ENCODE measurements at places on chromosomes 2 and 18. TPM values are rescaled to one million over a fixed set of nuclear protein-coding genes. Genes with fewer than 3 reads are reported as not detected.

UGT1A9 gene
- total RNA-seq, result not detected

ADRA2B gene
- total RNA-seq, result 0.24 TPM

LGALSL gene
- total RNA-seq, result 0.84 TPM

TXNL1 gene
- total RNA-seq, result 86.8 TPM

IL36G gene
- not detected for total RNA-seq

IL18R1 gene
- total RNA-seq, result 17.9 TPM

GRP gene
- not detected for total RNA-seq

STK16 gene
- 26.1 TPM for total RNA-seq

STARD6 gene
- total RNA-seq, result not detected

CDH2 gene
- not detected for total RNA-seq

ERMN gene
- 0.64 TPM for total RNA-seq

MTCL1 gene
- 1.1 TPM for total RNA-seq

CHRNG gene
- total RNA-seq, result not detected

TMEM198 gene
- total RNA-seq, result 5.2 TPM

- DNase-seq, result no peak
These were observed 74.5 kb downstream of the DTNB start for GRCh38 chr2:25598911-25599310.

GRCh38 chr2:170928036-170928823, 823 bp upstream of the GORASP2 start:
- DNase-seq, result no peak

DNA sequence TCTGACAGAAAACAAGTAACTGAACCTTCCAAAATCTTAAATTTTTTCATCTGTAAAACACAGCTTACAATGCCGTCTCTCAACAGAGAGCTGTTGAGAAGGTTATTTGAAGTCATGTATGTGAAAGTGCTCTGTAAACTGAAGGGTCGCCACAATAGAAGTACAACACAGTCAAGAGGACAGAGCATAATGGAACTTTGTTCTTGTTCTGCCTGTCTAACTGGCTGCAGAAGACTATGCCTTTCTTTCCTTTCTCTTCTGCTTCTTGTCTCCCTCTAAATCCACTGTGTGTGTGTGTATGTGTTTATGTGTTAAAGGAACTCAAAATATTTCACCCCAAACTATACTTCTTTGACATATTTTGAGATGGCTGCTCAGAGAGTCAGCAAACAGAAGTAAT, 365.8 kb upstream of the RND3 start:
- no peak for DNase-seq

DNA sequence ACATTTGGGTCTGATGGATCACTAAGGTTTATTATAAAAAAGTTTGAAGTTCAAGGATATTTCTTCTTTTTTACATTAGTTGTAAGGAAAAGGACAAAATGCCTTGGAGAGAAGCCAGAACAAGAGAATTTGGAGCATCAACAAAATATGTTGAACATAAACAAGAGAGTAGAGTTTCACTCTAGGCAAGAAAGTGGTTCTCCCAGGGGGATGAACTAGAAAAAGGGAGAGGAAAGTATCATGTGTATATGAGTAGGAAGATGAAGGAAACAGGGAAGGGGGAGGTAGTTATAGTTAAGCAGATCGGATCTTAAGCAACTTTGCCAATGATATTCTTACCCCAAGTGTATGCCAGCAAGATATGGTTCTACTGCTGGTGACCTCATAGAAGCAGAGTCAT, 63.8 kb upstream of the GALNT3 start:
- DNase-seq, result no peak

- DNase-seq, result no peak
These were observed 118.3 kb downstream of the CAPN13 start for GRCh38 chr2:30688956-30689401.

DNA sequence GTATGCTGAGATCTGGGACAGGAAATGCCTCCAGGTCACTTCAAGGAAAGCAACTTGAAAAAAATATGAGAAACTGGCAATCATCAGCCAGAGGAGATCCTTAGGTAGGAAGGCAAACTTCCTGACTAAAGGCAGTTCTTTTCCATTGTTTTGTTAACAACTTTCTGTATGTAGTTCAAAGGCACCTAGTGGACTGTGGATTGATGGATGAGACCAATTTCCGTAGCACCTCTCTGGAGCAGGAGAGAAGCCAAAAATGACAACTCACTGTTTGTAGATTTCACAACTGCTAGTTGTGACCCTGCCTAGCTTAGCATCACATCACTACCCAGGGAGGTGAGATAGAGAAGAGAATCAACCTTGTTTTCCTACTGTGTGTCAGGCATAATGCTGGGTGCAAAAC, 21.8 kb upstream of the NOSTRIN start:
- DNase-seq, result no peak

DNA sequence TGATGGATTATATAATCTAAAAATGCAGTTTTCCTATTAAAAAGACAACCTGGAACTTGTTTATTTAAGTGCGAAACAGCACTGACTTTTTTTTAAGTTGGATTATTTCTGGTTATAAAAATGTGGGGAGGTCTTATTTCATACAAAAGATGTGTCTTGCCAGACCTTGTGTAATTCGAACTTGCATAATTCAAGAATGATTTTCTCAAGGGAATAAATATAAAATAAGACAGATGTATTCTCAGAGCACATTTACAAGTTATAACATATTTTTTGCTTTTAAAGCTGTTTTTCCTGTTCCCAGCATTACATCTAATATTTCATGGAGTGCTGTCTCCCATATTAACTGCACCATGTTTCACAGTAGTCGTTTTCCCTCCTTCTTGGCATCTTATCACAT, 263.1 kb downstream of the CDH20 start:
- DNase-seq, result no peak

- no peak for DNase-seq
These were observed 43.0 kb upstream of the PID1 start for GRCh38 chr2:229314117-229314516.

DNA sequence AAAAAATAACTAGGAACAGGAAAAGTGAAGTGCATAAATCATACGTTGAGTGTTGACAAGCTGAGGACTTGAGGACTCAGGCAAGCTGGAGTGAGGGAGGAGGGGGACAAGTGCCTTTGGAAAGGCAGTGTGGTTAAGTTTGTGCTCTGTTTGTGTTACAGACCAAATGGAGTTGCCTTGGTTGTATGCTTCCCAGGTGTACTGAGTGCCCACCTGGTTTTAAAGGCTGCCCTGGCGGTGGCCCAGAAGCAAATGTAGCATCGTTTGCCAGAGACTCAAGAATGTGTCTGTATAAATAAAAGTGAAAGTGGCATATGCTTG, 240.9 kb downstream of the PRKCE start:
- DNase-seq, result no peak

GRCh38 chr2:156147594-156148330, 184.8 kb downstream of the NR4A2 start:
- no peak for DNase-seq

- no peak for DNase-seq
These were observed 183.6 kb downstream of the BABAM2 start for GRCh38 chr2:28074137-28074536.

GRCh38 chr2:652881-653480, 24.2 kb downstream of the TMEM18 start:
- no peak for DNase-seq

DNA sequence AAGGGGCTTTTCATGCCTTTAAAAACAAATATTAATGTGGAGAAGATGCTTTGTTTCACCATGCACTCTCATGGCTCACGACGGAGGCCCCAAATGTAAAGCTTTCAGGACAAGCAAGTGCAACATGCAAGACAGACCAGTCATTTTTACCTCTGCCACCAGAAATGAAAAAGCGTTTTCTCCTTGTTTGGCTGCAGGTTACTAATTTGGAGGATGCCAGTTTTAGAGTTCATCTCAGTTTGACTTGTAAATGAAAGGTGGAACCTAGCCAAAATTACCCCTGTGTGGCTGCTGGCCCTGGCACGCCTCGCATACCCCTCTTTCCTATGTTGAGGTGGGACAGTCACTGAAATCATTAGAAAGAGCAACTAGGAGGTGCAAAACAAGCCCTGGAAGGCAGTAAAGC, 138.6 kb downstream of the BCL2 start:
- DNase-seq, result no peak

DNA sequence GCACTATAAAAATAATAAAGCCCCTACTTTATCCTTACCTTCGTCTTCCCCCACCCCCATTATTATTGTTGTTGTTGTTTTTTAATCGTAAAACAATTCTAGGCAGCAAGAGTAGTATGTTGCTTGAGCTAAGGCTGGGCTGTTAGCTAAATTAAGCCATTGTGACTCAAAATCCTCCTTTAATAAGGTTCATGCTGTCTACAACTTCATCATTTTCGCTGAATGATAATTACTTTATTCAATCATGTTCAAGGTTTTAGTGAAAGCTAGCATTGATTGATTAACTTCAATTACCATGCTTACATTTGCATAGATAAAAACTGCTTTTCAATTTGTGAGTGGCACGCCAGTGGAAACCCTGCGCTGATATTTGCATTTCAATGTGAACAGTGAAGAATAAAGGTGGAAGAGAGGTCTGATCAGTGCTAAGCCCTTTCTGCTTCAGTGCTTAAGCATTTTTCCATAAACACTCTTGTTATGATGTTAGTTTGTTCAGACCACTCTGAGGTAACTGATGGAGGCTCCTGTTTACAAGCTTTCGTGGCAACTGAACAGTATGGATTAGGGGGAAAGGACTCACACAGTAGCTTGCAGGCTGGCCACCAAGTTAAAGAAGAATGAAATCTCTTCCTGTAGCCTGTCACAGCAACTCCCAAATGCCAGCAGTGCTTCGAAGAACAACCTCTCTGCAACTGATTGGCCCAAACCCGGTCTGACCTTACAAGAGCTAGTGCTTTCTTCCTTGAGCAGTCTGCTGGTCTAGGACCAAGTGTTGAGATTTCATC, 156.8 kb downstream of the GPD2 start:
- no peak for DNase-seq

DNA sequence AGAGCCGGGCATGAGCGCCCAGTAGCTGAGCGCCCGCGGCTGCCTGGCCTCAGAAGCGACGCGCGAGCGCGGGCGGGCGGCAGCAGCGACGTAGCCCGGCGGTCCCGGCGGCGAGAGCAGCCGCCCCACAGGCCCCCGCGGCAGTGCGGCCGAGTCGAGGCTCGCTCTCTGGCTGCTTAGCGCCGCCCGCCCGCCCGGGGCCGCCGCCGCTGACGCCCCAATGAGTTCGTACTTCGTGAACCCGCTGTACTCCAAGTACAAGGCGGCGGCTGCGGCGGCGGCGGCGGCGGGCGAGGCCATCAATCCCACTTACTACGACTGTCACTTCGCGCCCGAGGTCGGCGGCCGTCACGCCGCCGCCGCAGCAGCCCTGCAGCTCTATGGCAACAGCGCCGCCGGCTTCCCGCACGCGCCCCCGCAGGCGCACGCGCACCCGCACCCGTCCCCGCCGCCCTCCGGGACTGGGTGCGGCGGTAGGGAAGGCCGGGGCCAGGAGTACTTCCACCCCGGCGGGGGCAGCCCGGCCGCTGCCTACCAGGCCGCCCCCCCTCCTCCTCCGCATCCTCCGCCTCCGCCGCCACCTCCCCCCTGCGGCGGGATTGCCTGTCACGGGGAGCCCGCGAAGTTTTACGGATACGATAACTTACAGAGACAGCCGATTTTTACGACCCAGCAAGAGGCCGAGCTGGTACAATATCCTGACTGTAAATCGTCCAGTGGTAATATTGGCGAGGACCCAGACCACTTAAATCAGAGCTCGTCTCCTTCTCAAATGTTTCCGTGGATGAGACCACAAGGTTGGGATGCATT, 847 bp downstream of the HOXD8 start:
- DNase-seq, result no peak

DNA sequence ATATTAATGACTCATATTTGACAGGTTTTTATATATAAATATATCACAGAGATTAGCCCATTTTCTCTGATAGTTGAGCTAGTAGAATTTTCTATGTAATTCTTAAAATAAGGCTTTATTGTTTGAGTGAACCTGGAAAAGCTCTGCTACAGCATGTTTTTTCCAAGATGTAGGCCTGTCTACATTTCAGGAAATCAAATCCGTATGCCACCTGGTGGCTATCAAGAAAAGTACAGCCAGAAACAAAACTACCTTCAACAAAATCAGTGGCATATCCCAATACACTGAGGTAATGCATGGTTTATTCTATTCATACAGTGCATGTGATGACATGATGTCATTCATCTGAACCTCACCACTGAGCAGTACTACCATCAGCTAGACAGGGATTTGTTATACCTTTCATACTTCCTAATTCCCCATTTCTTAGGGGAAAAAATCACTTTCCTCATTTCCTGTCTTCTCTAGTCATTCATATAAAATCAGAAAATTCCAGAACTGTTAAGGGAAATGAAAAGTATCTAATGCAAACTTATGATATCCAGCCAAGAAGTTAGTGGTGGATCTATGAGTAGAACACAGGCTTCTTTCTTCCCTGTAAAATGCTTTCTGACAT, 310.4 kb upstream of the SYT4 start:
- DNase-seq, result no peak

DNA sequence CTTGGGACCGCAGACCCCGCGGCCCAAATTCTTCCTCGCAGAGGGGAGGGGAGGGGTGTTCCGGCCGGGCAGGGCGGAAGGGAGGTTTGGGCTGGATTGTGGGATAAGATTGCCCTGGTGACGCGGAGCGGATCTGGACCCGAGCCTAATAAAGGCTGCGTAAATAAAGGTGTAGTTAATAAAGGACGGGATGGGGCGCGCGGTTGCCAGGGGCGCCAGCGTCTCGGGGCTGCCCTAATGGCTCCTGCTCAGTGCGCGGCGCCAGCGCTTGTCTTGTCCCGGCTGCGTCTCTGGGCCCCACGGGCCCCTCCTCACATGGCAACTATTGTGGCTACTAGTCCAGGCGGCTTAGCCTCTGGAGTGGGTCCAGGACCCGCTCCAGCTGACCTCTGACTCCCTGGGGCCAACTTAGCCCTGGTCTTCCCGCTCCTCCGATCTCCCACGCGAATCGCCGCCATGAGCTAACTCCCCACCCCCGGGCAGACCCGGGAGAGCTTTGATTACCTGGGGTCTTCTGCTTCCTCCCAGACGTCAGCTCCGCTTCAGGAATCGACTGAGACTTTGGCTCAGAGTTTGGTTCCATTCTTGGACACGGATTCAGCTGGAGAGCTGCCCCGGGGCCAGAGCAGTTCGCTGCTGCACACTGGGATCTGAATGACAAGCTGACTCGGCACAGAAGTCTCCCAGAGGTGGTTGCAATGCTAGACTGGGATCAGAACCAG, 36.5 kb downstream of the SLC25A52 start:
- DNase-seq, result no peak

GRCh38 chr18:34329840-34330239, 105.1 kb upstream of the NOL4 start:
- no peak for DNase-seq

GRCh38 chr2:210442457-210442856, 34.1 kb downstream of the LANCL1 start:
- no peak for DNase-seq

DNA sequence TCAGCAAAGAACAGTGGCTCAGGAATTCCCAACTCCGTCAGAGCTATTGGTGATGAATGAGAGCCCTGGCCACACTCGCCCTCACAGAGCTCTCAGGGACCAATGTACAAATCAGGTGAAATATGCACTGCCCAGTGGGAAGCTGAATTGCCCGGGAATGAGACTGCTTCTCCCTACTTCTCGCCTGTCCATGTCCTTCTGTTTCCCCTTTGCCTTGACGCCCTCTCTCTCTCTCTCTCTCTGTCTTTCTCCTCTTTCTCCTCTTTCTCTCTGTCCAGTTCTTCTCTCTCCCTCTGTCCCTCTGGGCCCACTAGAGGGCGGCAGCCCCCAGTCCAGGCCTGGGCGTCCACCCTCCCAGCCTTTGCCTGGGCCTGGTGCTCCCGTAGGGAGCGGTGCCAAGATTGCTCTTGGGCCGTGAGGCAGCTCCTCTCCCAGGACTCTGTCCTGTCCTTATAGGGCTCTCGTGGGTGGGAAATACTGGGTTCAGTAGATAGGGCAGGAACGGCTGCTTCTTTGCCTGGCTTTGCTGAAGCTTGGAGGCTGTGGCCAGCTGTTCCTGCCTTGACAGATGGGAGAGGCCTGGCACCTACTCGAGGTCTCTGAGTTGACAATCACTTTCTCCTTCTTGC, 28.4 kb upstream of the PUM2 start:
- DNase-seq, result no peak

Measured in CD8-positive, alpha-beta memory T cell (primary cell).